Activated CD4-positive, alpha-beta T cell treated with anti-CD3 and anti-CD28 coated beads, Interleukin-2, amount 50 U/mL, for 4 hours (primary cell): ENCODE measurements at places on chromosomes 5 and 9.

DNA sequence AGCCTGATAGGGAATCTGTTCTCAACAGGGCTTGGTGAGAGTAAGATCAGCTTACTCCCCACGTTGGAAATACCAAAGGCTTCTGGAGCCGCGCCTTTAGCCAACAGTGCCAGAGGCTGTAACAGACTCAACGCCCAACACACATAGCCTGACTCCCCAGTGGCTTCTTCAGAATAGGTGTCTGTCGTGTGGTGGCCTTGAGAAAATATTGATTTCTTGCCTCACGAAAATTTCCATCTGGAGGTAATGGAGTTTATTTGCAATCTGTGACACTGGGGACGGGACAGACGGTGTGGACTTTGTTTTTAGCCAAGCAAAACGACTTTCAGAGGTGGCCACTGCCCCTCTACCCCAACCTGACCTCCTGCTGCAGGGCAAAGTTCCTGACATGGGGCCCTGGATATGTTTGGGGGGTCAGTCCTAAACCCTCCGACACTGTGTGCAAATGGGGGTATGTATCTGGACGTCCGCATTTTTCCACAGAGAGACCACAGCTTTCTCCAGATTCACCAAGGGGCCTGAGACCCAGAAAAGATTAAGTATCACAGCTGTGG lies 189.3 kb downstream of the CDK5RAP2 start:
- DNase-seq = no peak

GRCh38 chr5:52805615-52806014 lies 17.9 kb downstream of the ITGA1 start:
- DNase-seq = no peak

- no peak for DNase-seq
Observed at GRCh38 chr9:124513376-124513994, 6.3 kb upstream of the NR5A1 start.

DNA sequence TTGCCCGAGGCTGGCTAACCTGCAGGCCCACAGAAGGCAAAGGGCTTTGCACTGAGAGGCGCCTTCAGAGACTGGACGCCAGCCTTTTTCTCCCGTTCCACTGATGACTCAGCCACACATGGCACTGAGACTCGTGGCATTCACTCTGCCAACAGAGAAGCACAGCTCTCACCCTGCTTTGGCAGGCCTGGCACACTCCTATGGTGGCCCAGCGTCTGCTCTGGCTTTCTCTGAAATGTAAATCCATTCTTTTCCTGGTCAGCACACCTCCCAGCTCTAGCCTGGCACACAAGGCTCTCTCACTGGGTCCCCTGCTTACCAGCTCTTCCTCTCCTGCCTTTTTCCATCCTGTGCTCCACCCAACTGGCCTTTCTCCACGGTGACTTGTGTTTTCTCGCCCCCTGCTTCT lies 5.9 kb upstream of the MELK start:
- DNase-seq = no peak

GRCh38 chr5:83552275-83552674 lies 80.7 kb downstream of the VCAN start:
- no peak for DNase-seq

DNA sequence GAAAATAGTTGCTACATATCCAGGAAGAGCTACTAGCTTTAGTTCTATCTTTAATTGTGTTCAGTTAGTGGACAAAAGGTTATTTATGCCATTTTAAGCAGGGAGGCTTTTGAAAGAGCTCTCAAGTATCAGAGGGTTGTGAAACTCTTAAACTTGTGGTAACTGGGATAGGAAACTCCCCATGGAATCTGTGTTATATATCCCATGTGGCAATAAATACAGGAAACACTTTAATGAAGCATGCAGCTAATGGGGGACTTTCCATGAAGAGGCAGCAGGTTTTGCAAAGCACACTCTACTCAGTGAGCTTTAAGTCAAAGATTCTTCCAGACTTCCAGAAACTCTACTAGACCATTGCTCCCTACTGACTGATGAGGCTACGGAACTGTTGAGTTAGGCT lies 805.0 kb upstream of the C9orf72 start:
- DNase-seq = no peak

DNA sequence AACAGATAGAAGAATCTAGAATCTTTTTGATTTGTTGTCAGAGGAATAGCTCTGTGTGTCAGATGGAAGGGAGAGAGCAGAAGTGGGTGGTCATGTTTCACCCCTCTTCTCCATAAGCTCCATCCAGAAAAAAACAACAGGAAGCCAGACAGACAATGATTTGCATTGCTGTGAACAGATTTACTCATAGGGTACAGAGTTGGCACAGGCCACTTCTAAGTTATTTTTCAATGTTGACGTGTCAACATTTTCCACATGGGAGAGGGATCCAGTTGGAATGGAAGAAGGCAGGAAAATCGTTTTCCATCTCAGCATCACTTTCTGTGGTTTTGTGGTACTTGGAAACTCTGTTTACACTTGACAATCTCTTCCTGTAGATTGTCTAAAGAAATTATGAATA lies 86.7 kb downstream of the INSYN2B start:
- DNase-seq = no peak

DNA sequence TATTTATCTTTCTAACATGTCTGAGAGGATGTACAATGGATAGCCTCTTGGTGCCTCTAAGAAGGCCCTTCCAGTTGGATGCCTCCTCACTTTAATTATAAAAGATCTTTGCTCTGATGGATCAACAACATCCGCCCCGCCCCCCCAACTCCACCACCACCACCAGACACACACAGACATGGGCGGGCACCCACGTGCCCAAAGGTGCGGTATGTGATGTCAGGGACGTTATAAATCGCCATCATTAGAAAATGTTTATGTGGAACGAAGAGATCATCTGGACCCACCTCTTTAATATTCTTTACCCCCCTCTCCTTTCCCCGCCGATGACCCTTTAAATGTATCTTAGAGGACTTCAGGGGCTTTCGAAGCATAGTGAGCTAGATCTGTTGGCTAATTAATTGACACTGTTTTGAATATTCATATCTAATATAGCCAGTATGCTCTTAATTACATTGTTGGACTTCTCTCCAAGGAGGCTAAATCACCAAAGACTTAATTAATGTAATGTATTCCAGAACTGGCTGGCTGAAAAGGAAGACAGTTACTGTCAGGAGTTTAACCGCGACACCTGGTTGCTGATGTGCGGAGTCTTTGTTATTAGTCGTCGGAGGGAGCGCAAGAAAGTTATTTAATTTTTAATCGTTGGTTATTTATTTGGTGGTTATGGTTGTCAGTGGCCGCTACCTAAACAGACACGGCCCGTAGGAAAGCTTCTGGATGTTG lies 6.1 kb upstream of the FOXB2 start:
- no peak for DNase-seq

GRCh38 chr9:118281772-118282171 lies 577.6 kb downstream of the TLR4 start:
- no peak for DNase-seq

DNA sequence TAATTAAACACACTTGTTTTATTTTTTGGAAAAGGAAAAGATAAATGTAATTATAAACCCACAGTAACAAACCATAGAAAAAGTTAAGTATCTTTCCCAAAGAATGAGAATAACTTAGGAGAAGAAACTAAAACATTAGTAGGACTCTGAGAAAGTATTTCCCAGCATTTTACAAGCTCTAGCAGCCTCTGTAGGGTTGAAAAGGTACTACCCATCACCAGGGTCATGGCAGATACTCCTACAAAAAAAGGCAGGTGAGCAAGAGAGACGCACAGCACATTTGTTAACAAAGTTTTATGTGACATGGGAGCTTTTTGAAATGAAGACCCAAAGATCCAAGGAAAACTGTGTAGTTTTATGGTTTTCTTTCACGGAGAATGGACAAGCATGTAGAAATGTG lies 77.7 kb upstream of the FAM169A start:
- no peak for DNase-seq

GRCh38 chr5:11527652-11528349 lies 376.4 kb downstream of the CTNND2 start:
- no peak for DNase-seq

GRCh38 chr5:11851416-11851815 lies 52.8 kb downstream of the CTNND2 start:
- no peak for DNase-seq

DNA sequence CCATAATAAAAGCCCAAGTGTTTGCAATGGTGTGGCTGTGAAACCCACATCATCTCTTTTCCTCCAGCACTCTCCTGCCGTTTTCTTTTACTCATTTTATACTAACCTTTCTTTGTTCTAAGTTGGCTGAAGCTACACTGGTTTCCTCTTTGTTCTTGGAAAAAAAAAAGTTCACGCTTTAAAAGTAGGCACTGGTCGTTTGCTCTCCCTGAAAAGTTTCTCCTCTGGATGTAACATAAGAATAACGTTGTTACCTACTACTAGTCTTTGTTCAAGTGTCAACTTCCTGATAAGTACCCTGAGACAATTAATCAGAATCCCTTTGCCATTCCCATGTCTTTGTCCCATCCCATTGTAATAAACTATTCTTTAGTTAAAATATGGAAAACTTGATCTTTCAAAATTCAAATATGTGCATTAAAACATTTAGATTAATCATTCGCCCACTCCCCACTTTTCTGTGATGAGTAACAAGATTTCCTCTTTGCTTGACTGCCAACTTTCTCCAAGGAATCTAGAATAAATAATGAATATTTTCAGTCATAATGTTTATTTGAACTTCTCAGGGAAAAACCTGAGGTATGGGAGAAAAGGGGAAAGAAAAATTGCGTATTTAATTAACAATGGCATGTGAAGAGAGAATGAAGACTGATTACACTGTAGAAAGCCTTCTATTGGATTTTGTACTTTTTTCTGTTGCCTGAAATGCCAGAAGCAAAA lies 454.3 kb upstream of the CTNND2 start:
- DNase-seq = no peak

- no peak for DNase-seq
Observed at GRCh38 chr9:123753016-123753415, 176.9 kb downstream of the DENND1A start.

DNA sequence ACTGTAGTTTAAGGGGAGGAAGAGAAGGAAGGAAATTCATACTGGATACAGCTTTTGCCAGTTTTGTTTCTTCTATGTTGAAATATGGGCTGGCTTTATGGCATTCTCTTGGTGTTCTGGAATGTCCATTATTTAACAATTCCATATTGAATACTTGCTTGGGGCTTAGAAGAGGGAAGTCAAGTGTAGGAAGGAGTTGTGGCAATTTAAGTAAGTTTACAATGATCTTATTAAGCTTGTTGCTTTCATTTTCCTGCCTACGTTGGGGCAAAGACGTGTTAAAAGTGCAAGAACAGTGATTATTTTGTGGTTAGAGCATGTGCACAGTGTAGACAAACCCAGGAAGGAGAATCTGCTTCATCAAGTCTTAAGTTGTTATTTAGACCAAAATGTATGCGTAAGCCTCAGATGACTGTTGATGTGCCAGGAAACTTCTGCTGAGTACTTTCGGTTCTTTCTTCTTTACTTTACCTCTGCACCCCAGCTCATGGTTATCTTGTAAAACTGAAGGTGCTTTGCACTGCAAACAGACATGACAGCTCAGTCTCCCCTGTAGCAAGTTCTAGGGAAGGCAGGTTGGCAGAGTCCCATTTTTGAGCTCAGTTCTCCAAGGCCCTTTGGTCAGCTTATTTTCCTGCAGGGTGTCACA lies 75.8 kb downstream of the F2RL2 start:
- peak; percentile 12 for DNase-seq

- DNase-seq = no peak
Observed at GRCh38 chr9:18317896-18318295, 156.1 kb upstream of the ADAMTSL1 start.

DNA sequence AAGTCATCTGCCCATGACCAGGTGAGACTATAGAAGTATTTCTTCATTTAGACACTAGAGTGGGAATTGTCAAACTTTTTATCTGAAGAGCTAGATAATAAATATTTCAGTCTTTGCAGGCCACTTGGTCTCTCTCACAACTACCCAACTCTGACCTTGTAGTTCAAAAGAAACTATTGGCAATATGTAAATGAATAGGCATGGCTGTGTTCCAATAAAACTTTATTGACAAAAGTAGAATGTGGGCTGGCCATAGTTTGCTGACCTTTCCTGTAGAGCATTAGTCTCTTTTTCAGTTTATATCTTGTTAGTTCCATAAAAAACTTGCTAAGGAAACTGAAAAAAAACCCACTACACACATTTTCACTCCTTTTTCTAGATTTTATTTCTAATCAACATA lies 535.5 kb downstream of the PRR16 start:
- no peak for DNase-seq

GRCh38 chr9:86822006-86822801 lies 125.1 kb downstream of the GAS1 start:
- DNase-seq = no peak

DNA sequence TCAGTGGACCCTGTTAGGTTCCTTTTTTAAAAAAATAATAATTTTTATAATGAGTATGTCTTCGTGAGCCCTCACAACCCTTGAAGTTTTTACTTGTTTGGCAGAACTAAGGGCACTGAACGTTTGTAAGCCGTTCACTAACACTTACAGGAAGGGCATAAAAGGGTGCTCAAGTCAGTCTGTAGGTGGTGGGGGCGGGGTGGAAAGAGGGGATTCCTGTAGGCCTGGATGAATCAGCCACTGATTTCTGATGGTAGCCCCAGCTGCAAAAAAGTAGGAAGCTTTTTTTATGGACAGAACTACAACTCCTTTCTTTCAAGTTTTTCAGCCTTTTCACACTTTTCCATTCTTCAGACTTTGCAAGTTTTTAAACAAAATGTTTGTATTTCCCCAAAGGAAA lies 35.8 kb downstream of the PIK3R1 start:
- peak; percentile 79 for DNase-seq

- no peak for DNase-seq
Observed at GRCh38 chr9:13942695-13943094, 371.2 kb downstream of the NFIB start.

DNA sequence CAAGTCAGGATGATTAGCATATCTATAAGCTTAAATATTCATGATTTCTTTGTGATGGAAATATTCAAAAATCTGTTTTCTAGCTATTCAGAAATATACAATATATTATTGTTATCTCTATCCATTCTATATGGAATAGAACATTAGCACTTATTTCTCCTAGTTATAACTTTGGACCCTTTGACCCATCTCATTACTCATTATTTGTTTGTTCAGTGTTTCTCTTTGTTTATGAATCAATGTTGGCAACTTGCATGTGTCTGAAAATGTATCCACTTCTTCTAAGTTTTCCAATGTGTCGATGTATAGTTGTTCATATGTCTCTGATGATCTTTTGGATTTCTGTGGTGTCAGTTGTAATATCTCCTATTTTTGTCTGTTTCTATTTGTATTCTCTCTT lies 1059.3 kb downstream of the CDH9 start:
- DNase-seq = no peak

- DNase-seq = no peak
Observed at GRCh38 chr5:16994565-16994964, 58.5 kb upstream of the MYO10 start.

DNA sequence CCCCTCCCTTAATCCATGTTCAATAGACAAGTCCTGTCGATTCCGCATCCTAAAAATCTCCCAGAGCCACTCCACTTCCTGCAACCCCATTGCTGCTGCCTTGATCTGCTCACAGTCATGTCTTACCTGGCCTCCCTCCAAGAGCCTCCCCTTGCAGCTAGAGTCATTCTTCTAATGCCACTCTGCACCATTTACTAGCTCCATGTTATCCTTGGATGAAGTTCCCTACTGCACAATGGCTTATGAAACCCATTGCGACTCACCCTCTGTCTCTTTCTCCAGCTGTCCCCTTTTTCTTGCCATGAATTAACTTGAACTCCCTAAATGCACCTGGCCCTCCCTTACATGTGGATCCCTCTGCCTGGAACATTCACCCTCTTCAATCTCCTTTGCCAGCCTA lies 39.5 kb downstream of the MEGF10 start:
- no peak for DNase-seq

GRCh38 chr5:149089796-149090195 lies 26.9 kb upstream of the SH3TC2 start:
- DNase-seq = no peak
